ENCODE measurements at places on chromosomes 13 and 19.

- peak; percentile 26 for DNase-seq
Measured at GRCh38 chr13:98447881-98448641, 128.8 kb downstream of the STK24 start.

GRCh38 chr13:113374511-113375175, 10.7 kb upstream of the GRTP1 start:
- DNase-seq = no peak

DNA sequence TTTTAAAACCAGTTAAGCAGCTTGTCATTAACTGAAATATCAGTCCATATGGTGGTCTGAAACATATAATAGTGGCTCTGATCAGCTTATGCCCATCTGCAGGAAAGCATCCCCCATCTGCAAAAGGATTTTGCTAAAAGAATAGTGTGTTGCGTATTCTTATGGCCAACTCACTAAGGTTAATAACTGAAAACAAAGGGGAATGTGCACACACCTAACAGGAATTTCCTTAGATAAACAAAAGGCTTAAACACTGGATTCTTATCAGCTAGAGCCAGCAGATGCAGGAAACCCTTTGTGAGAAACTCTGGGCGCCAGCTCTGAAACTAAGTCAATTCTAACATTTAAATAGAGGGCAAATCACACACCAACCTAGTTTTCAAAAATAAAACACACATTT, 22.1 kb downstream of the VPS36 start:
- no peak for DNase-seq

DNA sequence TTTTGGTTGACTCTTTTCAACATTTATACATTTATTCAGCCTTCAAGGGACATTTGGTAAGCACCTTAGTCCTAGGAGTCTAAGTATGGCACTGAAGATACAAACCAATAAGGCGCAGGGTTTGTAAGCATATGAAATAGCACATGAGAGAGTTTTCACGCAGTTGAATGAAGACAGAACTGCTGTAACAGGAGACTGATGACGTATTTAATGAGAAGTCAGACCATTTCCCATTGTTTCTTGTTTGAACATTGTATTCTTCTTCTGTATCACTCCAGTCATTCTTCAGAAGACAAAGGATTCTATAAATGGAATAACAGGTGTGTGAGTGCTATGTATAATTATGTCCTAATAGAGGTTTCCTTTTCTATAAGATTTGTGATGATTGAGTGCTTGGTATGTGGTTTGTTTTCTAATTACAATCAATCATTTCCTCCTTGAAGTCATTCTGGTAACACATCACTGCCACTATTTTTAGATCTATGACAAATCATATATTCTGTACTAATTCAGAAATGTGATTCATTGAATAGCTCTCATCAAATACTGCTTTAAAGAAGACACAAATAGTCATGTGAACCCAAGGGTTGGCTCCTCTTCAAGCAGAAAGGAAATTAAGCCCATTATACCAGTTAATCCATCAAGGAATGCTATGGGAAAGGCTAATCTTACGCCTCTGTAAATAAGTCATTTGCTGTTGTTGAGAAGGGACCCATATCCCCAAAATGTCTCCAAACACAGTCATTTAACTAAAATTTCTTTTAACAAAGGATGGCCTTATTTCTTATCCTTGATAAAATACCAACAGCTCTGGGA, 222.8 kb upstream of the NBEA start:
- DNase-seq = no peak

DNA sequence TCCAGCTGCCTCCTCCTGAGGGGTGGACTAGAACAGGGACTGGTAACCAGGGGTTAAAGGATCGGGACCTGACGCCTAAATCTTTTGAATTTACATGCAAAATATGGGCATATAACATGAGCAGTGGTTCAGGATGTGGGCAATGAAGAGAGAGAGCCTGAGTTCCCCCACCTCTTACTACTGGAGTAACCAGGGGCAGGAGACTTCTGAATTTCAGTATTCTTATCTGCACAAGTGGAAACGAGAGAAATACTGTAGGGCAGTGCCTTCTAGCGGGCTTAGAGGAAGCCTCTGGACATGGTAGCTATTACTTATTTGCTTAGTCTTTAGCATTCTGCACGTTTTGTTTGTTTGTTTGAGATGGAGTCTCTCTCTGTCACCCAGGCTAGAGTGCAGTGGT, 26.3 kb downstream of the BCAT2 start:
- DNase-seq = no peak

DNA sequence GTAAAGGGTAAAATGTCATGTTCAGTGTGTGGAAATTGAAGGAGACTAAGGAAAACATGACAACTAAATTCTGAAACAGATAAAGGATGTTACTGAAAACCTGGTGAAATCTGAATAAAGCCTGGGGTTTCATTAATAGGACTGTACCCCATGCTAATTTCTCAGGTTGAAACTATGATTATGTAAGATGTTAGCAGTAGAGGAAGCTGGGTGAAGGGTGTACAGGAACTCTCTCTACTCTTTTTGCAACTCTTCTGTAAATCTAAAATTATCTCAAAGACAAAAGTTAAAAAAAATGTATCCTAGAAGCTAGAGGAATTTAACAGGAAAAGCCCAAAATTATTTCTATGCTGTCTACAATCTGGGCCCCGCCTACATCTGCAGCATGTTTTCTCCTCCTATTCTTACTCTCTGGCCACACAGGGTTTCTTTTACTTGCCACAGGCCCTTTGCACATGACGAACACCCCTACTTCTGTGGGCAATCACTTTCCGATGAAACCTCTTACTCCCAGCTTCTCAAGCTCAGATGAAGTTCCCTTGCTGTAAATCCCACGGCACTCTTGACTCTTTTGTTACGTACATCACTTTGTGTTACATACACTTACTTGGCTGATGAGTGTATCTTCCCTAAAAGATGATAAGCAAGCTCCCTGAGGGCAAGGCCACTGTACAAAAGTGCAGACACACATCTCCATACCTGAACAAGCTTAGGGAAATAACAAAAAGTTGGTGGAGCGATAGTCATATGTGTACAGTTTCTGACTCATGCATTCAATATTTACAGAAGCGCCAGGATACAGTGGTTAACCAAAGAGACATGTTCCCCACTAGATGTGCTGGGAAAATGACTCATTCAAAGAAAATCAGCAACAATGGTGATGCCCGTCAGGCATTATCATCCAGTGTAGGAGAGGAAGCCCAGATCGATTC, 32.6 kb downstream of the RUBCNL start:
- no peak for DNase-seq

- no peak for DNase-seq
Measured at GRCh38 chr19:47155148-47155547, 24.5 kb downstream of the SAE1 start.

- DNase-seq = no peak
Measured at GRCh38 chr13:113732176-113732960, 26.7 kb upstream of the TMEM255B start.

DNA sequence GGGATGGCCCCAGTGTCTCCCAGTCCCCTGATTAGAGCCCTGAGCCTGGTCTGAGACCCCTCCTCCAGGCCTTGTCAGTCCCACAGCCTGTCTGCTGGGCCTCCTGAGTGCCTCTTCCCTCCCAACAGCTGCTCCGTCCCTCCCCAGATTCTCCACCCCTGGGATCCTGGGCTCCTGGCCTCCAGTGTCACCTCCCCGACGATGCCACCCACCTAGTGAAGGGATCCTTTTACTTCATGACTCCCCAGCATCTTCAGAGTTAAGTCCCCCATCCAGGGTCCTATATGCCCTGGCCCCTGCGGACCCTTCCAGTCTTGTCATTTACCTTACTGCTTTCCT, 4.4 kb upstream of the PRX start:
- DNase-seq = no peak

- no peak for DNase-seq
Measured at GRCh38 chr19:39248806-39249205, at the start of gene IFNL4. Gene IFNL4, minus strand, starts transcription at chr19:39248856.

- no peak for DNase-seq
Measured at GRCh38 chr13:81017513-81018152, 676.7 kb upstream of the SPRY2 start.

DNA sequence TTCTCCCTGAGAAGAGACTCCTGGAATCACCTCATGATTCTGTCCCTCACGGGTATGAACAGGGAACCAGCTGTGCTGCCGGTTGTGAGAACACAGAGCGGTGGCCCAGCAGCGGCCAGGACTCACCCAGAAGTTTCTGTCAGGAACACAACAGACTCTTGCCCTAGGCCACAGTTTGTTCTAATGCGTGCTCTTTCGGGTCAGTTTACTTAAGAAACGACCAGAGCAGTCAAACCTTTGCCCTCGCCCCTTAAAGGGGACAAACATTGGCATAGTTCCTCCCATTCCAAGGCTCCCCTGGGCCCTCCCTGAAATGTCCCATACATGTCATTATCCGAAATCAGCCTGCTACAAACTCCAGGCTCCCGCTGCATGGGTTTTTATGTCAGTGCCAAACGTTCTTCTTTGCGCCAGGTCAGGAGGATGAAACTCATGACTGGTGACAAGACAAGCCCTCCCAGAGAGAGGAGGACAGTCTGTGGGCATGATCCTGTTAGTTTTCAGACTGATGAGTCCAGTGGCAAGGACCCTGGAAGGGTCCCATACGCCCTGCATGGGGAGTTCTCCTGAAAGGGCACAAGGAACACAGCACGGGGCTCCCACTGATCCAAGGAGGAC, 18.3 kb downstream of the ZIC5 start:
- no peak for DNase-seq

DNA sequence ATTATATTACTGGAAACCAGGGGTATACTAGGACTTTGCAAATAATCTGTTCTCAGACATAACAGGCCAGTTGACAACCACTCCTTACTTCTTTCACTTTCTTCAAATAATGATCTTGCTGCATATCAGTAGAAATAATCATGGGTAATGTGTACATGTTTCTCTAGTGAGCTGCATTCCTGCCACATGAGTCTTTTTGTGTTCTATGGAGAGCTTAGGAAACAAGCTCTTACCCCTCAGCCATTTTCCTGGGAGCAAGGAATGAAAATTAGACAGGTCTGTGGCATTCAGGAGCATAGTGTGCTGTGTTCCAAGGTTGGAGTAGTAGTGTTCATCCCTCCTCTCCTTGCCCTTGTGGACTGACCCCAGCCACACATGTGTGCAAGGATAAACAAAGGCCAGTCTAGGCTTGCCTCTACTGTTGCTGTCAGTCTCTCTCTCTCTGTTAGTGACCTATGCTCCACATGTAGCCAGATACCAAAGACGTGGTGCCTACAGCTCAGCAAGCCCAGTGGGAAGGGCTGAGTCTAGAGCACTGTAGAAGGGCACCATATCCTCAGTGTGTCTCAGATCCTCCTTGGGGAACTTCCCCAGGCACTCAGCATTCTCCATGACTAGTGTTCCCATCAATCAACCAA, 11.5 kb upstream of the OXGR1 start:
- DNase-seq = no peak

DNA sequence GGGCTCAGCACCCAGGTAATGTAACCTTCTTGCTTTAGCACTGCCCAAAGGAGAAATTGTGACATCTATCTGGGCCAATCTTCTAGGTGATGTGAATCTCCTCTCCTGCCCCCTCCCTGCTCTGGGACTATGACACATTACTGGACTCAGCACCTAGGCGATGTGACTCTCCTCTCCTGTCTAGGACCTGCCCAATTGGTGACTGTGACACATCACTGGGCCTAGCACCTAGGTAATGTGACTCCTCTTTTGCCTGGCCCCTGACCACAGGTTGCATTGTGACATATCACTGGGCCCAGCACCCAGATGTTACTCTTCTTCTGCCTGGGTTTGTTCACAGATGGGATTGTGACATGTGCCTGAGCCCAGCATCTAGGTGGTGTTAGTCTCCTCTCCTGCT, 45.0 kb downstream of the ZNF85 start:
- no peak for DNase-seq

- no peak for DNase-seq
Measured at GRCh38 chr13:53191091-53191490, 162.5 kb downstream of the OLFM4 start.

DNA sequence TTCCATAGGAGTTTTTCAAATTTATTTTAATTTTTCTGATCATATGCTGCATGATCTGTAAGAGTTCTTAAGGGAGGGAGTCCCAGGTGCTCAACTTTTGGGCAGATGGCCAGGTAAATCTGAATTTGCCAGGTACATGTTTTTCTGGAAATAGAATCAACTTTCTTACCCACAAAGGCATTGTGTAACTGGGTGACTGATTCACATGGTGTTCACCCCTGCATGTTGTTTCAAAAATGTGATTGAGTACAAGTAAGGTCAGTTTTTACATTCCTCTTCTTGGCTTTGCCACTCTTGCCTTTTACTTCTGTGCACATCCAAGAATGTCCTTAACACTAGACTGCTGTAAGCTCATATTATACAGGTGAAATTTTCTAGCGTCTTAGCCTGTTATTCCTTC, 30.4 kb downstream of the RB1 start:
- DNase-seq = no peak

GRCh38 chr13:50125554-50126262, 110.5 kb downstream of the KCNRG start:
- peak; percentile 87 for DNase-seq

DNA sequence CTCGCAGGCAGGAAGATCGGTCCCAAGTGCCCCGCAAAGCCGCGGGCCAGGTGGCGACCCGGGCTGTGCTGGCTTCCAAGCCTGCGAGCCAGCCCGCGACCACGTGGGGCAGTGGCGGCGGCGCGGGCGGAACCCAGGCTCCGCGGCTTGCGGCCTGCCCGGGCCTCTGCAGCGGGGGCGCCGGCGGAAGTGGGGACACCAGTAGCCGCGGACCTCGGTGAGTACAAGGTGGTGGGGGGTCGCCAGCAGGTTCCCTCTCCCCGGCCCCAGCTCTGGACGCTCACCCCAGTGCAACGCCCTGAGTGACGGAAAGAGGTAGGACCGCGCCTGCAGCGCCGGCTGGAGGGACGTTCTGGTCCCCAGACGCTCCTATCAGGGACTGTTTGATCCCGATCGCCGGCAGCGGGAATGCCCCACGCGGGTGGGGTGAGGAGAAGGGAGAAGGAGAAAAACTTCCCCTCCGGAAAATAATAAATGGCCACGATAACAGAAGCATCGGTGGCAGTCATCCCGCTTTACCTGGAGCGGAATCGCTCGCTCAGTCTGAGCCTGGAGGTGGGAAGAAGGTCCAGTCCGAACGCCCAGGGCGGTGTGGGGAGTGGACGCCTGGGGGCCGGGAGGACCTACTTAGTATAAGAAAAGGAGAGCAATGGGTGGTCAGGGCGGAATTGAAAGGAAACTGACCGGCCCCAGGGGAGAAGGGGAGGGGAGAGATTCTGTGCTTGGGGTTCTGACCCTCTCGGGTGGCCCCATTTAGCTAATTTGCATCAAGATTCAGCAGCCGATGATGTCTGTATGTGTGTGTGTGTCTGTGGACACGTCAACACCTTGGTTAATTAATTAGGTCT, at the start of gene GEMIN7:
Gene GEMIN7 (plus strand): TSS at position 198 of the 848 bp plus-strand sequence. CDS start 10,855 bp downstream, outside the sequence.
- DNase-seq = peak; percentile 84

GRCh38 chr13:60229708-60230272, 66.1 kb upstream of the DIAPH3 start:
- DNase-seq = no peak

GRCh38 chr13:25249001-25249543, 38.2 kb downstream of the MTMR6 start:
- no peak for DNase-seq

GRCh38 chr13:44543369-44543768, 32.8 kb downstream of the TSC22D1 start:
- DNase-seq = no peak

- DNase-seq = no peak
Measured at GRCh38 chr13:98411617-98412265, 165.2 kb downstream of the STK24 start.

- no peak for DNase-seq
Measured at GRCh38 chr13:88360761-88361160, 689.6 kb downstream of the SLITRK5 start.

GRCh38 chr13:98313922-98314292, 136.8 kb upstream of the RNF113B start:
- no peak for DNase-seq

GRCh38 chr19:16032509-16033135, 43.7 kb upstream of the TPM4 start:
- no peak for DNase-seq

GRCh38 chr13:99367663-99368448, 60.7 kb upstream of the GPR183 start:
- no peak for DNase-seq
